ENCODE measurements at places on chromosomes 1 and 21.

GRCh38 chr1:65222340-65222940, 74.4 kb downstream of the AK4 start:
- no peak for DNase-seq

GRCh38 chr1:6104631-6105030, 58.9 kb downstream of the KCNAB2 start:
- DNase-seq = no peak

- no peak for DNase-seq
Observed at GRCh38 chr1:42914092-42914627, 44.5 kb downstream of the SLC2A1 start.

DNA sequence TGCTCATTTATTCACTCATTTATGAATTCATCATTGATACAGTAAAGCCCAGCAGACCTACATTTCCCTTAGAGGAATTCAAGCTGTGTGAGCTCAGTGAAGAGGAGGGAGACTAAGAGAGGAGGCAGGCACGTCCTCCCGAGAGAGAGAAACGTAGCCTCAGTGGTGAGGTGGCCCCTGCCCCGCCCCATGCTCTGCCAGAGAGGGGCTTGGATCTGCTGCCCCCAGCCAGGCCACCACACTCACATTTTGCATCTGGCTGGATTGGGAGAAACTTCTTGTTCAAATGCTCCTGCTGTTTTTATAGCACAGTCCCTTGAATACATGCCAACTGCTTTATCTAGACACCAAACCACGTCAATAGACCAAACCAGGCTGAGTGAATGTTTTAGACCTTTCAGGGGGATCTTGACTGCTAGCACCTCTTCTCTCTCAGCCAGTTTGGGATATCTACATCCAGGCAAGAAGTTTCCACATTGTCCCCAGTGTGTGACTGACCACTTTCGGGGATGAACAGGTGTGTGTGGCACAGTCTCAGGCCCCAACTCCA, 67.7 kb upstream of the AJAP1 start:
- DNase-seq = no peak

GRCh38 chr1:67213164-67213563, 46.9 kb downstream of the IL23R start:
- DNase-seq = no peak

- DNase-seq = no peak
Observed at GRCh38 chr1:94865360-94865759, 45.2 kb downstream of the SLC44A3 start.

- DNase-seq = no peak
Observed at GRCh38 chr1:29279951-29280391, 43.6 kb downstream of the PTPRU start.

- DNase-seq = no peak
Observed at GRCh38 chr1:222033450-222033849, 291.6 kb upstream of the DUSP10 start.

DNA sequence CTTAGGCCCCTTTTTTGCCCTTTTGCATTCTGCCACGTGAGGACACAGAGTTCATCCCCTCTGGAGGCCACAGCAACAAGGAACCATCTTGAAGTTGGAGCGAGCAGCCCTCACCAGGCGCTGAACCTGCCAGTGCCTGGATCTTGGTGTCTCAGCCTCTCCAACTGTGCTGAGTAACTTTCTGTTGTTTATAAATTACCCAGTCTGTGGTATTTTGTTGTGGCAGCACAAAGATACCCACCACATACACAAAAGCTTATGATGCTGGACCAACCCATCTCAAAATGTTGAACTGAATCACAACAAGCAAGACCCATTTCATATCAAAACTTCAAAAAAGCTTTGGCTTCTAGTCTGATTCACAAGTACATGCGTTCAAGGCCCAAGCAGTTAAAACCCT, 649.9 kb downstream of the KIF26B start:
- no peak for DNase-seq

All from AG09309 (cell line).